Stimulated activated CD8-positive, alpha-beta memory T cell treated with anti-CD3 and anti-CD28 coated beads, Interleukin-4, amount 100 ng/mL, for 4 hours (primary cell): ENCODE measurements at places on chromosomes 4 and X.

DNA sequence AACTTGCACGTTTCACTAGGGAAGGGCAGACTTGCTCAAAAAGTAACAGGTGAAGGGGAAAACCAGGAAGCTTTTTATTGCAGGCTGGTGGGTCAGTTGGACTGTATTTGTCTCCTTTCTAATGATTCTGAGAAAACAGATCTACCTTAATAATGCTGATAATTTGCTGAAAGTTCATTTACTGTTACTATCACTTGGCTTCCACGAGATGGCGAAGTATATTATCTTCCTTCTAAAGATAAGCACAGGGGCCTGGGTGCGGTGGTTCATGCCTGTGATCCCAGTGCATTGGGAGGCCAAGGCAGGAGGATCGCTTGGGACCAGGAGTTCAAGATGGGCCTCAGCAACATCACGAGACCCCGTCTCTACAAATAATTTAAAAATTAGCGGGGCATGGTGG is 16.4 kb downstream of the CCKAR start:
- no peak for DNase-seq

GRCh38 chr4:67570537-67570936 is 12.0 kb downstream of the STAP1 start:
- DNase-seq, result no peak

DNA sequence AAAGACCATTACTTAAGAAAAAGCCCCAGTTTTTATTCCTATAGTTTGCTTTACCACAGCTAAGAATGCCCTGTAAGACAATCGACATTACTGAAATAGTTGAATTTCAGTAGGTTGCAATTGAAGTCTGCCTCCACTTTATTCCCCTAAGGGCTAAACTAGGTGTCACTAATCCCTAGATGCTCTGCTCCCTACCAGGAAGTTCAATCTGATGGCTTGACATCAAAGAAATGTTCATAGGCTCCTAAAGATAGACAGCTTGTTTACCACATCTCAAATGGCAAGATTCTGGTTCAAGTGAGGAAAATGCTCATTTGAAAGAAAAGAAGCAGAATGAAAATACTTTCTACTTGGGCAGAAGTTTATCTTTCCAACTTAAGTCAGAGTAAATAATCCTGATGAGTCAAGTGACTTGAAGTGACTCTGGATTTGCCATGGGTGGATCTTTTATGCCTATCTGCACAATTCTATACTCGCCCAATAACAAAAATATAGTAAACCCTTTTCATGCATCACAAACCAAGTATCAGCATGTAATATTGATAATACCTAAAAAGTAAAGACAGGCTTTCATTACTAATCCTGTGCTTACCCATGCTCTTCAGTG is 117.2 kb downstream of the SH3RF1 start:
- no peak for DNase-seq

DNA sequence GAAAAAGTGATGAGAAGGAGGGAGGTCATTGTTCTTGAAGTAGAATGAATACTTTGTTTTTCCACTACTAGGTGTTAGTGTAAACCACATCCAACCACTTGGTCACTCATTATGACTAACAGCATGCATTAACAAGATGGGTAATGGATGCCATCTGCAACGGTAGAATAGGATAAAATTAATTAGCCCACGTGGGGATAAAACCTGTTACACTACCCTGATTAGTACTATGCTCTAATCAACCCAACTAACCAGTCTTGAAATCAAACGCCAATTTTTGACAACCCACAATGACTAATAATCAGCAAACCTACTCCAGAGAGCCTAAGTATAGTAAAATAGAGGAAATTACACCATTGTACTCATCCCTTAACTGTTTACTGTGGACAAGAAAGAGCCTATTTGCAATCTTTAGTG is 93.4 kb upstream of the MCF2 start:
- DNase-seq, result no peak

- no peak for DNase-seq
Measured at GRCh38 chr4:182242787-182243186, 415 bp upstream of the TENM3 start.

- DNase-seq, result no peak
Measured at GRCh38 chrX:42094218-42094617, 170.9 kb upstream of the CASK start.

- DNase-seq, result no peak
Measured at GRCh38 chr4:3404546-3404945, 37.2 kb upstream of the HGFAC start.
